Activated CD4-positive, alpha-beta T cell treated with anti-CD3 and anti-CD28 coated beads, Interleukin-2, amount 10 ng/mL, durations not matched to agents 7 days and 5 days (primary cell): ENCODE measurements at places on chromosomes 7 and 10. TPM values are rescaled to one million over a fixed set of nuclear protein-coding genes. Genes with fewer than 3 reads are reported as not detected.

DNA sequence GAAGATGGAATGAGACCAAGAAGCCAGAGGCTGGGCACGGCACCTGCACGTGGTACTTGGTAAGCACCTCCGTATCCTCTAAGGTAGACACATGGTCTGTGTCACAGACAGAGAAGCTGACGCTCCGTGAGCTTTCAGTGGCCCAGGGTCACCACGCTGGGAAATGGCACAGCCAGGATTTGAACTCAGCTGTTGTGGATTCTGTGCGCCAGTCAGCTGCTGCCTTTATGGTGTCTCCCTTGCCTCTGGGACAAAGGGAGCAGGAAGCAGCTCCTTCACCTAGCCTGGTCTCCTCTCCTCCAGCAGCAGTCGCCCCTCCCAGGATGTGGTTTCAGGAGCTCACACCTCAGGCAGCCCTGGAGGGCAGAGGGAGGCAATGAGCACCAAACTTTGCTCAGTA lies 110.8 kb downstream of the ARHGAP22 start:
- DNase-seq: peak; percentile 16

- no peak for DNase-seq
Observed at GRCh38 chr10:94219829-94220228, 142.9 kb downstream of the NOC3L start.

SFTPA1 gene
- not detected for total RNA-seq

DNA sequence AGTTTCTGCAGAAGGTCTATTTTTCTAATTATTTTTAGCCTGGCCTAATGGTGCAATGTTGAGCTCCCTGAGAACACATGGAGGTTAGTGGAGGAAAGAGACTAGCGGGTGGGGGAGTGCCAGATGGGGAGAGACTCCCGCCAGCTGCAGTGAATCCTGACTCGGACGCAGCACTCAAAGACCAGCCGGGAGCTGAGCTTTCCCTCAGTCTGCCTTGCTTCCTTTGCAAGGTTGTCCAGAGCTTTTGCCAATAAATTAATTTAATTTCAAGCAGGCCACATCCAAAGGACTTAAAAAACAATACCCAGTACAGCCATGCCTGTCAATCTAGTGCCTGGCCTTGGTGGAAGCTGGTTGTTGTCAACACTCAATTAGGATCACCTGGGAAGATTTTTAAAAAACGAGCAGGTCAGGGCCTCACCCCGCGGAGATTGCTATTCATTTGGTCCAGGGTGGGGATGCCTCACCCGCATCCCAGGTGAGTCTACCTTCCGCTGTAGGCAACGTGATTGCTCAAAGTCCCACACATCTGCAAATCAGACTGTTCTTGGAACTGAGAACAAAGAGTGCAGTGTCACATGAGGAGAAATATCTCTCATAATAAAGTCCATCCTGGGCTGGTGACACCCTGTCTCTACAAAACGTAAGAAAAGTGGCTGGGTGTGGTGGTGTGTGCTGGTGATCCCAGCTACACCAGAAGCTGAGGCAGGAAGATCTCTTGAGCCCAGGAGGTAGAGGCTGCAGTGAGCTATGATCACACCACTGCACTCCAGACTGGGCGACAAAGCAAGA lies 4.0 kb downstream of the CLRN3 start:
- no peak for DNase-seq

- DNase-seq: no peak
Observed at GRCh38 chr10:81704596-81704995, 170.4 kb upstream of the NRG3 start.

DNA sequence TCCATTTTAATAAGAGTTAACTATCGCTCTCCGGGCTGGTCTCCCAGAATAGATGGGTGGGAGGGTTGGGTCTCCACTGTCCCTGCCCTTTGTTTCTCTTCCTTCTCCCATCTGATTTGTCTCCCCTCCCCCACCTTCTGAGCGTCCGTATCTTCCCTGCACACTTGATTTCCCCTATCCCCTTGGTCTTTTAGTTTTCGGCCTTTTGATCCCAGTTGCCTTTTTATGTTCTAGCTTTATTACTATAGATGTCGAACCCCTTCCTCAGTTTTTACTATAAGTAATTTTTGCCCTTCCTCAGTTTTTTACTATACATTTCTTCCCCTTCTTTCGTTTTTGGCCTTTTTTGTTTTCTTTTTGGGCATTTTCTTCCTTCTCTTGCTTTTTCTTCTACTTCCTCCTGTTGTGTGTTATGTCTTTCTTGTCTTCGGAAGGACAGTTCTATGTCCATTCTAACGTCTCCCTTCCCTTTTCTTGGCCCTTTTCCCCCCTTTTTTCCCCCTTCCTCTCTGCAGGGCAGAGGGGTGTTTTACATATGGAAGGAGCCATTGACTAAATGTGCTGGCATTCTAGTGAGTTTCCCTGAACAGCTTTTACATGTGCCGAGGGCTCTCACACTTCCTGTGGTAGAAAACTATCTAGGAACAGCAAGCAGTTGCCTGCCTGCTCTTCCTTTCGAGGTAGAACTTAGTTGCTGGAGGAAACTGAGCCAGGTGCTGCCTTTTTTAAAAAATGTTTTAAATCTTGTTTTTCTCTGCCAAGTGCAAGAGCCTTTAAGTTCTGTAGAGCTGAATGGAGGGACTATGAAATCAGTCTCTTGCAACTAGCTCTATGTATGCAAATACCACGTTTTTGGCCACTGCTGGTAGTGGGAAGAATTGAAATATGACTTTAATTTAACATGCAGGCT lies 2.8 kb downstream of the TET1 start:
- no peak for DNase-seq

DNA sequence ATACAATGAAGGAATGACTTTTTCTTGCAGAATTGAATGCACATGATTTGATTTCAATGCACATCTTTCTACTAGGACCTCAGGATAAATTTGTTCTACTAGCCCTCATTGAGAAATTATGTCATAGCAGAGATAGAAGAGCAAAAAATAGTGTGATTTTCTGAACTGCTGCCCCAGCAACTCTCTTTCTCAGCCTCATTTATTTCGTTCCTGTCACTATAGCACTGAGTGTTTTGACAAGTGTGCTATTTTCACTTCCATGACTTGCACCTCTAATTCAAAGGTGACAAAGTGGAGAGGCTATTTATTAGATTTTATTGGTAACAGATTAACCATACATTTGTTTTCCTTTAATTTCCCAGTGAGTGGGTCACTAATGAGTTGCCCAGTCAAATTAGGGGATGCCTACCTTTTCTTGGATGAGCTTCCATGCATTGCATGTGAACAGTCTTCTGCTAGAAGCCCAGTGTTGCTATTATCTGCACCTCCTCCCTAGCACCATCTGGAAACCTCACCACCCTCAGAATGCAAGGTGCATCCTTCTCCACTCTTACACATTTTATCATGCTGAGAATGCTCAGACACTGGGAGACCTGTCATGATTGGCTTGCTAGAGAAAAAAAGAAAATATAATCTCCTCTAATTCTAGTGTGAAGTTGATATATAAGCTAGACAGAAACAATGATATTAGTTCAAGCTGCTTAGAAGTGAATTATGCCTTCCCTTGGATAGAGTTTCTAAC lies 119.6 kb upstream of the CTTNBP2 start:
- DNase-seq: no peak

DNA sequence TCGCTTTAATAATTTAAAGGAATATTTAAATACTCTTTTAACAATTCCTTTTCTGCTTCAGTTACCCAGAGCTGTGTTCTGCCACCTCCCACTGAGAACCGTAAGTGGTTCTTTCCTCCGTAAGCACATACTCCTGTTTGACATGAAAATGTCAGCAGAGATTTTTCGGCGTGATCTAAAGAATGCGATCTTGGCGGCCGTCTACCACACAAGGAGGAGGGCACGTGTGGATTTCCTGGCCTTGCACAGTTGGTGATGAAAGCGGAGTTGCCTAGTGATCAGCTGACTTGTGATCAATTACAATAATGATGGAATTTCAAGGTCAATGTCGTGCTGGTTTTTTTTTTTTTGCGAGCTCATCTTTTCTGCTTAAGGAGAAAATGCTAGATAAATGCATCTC lies 35.6 kb upstream of the INSIG1 start:
- no peak for DNase-seq

DNA sequence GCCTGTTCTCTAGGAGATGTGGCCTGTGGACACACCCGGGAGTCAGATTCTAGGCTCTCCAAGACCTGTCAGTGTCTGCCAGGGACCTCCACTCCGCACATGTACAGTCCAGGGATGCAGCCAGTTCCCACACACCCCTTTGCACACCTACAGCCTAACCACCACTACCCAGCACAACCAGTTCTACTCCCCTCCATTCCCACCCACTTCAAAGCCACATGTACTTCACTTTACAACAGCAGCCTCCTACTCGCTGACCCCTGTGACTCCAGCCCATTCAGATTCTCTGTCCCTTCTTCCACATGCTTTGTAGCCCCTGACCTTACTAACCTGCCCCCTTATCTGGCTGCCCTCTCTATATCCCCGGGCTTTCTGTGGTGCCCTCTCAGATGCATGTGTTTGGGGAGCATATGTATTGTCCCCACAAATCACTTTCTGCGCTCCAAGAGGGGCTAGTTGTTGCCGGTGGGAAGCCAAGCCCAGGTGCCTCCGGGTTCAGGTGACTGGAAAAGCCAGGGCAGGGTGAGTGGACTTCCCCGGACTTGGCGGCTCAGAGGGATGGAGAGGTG lies 7.2 kb downstream of the LBX1 start:
- no peak for DNase-seq

NCOA4 gene
- total RNA-seq: 148 TPM

- DNase-seq: no peak
Observed at GRCh38 chr10:112456533-112456932, 9.5 kb downstream of the VTI1A start.

DNA sequence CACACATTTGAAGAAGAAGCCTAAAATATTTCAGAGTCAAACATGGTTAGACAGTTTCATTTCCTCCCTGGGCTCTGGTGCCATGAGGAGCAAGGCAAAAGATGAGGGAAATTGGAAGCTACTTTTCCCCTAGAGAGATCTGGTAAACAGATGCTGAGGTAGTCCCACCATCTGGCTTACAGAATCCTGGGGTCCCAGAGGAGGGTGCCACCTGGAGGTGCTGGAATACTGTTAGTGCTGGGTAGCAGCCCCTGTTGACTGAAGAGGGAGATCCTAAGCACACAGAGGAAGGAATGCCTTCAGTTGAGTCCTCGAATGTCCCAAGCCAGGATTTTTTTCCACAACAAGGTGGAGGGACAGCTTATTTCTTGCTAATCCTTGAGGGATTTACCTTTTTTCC lies 160.1 kb downstream of the FZD1 start:
- no peak for DNase-seq

- peak; percentile 34 for DNase-seq
Observed at GRCh38 chr7:148503900-148504487, 86.6 kb upstream of the C7orf33 start.

DNA sequence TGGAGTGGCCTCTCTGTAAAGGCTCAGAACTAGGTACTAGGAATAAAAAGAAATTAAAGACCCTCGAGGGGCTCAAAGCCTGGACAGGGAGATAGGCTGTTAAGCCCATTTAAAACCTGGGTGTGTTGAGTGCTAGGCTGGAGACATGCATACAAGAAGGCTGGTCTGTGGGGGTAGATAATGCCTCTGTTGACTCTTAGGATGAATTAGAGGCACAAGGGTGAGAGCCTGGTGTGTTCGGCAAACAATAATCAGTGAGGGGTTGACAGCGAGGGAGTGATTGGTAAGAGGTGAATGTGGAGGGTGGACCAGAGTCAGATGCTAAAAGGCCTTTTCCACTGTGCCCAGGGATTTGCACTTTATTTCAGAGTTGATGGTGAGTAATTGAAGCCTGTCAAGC lies 12.7 kb downstream of the GSTO2 start:
- DNase-seq: no peak

ANXA7 gene
- total RNA-seq: 78.6 TPM
